ENCODE measurements at places on chromosomes 3 and 15. TPM values are rescaled to one million over a fixed set of nuclear protein-coding genes. Genes with fewer than 3 reads are reported as not detected.

ZNF80 gene
- not detected for total RNA-seq

GPR62 gene
- 0.25 TPM for total RNA-seq

SLC24A1 gene
- total RNA-seq: 5.7 TPM

FLNB gene
- total RNA-seq: 89.2 TPM

LSAMP gene
- 5.4 TPM for total RNA-seq

GRCh38 chr15:90167121-90167520, 34.0 kb upstream of the SEMA4B start:
- DNase-seq: no peak

GRCh38 chr15:100515758-100516157, 13.0 kb downstream of the CERS3 start:
- no peak for DNase-seq

GRCh38 chr3:155871746-155872158, 1.3 kb downstream of the GMPS start:
- DNase-seq: no peak

DNA sequence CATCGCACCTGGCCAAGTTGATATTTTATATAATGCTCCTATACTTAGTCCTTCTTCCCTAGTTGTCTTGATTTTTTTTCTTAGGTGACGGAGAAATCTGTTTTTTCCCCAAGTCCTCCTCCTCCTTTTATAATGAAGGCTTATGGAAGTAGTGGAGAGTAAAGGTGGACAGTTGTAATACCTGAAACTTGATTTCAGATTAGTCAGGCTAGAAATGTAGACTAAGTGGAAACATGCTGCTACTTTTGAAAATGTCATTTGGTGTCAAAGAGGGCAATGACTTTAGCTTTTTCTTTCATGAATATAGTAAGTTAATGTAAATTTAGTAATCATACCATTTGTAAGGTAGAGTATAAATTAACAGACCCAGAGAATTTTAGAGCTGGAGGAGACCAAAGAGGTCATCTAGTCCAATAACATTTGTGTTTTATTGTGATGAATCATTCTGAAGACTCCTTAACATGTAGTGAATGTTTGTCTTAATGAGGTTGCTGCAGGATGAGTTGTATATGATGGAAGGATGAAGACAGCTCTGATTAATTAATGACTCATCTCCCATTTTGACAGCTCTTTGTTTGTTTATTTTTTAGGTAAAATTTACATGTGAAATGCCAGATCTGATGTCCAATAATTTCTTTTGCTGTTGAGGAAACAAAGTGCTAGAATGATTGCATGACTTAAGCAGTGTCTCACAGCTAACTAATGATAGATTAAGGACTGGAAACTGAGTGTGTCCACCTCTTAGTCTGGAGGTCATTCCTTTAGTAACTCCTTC, 8.7 kb downstream of the CTDSPL2 start:
- no peak for DNase-seq

DNA sequence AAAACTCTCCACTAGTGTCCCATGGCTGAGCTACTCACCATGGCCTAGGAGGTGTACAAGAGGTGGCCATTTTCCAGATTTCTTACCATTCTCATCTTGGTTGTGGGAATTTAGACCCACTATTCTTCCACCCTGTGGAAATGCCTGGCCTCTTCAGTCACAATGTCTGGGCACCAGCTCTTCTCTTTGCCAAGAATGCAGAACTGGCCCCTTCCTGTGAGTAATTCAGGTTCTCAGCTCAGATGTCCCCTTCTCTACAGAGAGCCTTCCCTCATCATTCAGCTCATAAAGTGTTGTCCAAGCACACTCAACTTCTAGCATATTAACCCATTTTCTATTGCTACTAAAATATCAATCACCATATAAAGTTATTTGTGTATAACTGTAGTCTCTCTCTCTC, 575.5 kb upstream of the KCNMB2 start:
- DNase-seq: no peak

DNA sequence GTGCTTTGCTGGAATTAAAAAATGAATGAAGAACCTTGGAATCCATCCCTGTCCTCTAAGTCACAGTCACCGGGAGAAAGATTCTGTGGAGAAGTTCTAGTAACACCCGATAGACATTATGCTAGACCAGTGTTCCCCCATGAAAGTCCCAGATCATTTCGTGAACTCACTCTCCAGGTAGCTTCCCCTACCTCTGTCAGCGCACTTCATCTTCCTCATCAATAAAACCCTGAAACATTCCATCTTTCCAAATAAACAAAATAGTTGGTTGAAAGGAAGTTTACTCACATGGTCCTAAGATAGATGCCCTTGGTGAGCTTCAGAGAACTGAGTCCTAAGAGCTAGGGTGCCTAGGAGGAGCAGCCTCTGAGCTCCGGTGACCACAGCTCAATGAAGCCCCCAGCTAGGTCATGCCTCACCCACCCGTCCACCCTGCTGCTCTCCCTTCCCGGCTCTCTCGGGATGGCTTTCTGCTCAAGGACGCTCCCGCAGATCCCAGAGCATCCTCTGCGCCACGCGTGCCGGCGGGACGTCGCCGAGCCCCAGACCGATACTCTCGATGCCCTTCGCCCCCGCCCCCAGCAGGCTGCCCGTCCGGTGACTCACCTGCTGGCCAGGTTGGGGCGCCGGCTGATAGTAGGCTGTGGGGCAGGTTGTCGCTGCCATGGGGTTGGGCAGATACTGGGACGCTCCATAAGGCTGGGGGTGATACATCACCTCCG, 776 bp downstream of the VGLL3 start:
- peak; percentile 38 for DNase-seq

DNA sequence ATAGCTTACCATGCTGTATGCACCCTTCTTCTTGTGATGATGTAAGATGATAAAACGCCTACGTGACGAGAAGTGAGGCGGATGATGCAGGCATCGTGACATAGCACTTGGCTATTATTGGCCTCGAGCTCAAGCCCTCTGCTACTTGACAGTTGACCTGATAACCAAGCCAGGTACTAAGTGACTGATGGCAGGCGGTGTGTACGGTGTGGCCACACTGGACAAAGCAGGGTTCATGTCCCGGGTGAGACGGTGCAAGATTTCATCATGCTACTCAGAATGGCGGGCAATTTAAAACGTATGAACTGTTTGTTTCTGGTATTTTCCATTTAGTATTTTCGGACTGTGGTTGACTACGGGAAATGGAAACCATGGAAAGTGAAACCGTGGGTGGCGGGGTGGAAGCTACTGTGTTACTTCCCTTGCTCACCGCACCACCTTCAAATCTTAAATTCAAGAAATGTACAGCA, 57.7 kb downstream of the SLC12A8 start:
- no peak for DNase-seq

GRCh38 chr3:9767418-9767817, 2.3 kb downstream of the CAMK1 start:
- DNase-seq: no peak

DNA sequence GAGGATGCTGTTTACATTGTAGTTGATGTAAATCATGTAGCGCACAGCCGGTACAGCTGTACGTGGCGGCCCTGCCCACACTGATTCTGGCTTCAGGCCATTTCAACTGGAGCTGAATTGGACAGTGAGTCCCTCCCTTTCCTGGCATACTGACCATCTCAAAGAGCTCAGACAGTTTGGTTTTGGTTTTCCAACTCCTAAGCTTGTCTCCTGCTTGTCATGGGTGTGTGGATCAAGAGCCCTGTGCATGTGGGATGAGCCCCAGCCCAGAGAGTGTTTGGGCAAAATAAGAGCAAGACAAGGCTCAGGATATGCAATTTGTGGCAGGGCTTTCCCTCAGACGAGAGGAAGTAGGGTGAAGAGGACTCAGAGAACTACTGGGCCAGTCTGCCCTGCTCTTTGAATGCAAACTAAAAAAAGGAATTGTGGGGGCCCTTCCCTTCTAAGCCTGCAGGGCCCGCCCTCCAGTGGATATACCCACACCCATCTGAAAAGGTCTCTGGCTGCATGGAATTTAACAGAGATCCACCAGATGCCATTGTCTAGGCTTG, 13.3 kb downstream of the ITGA11 start:
- peak; percentile 41 for DNase-seq

DNA sequence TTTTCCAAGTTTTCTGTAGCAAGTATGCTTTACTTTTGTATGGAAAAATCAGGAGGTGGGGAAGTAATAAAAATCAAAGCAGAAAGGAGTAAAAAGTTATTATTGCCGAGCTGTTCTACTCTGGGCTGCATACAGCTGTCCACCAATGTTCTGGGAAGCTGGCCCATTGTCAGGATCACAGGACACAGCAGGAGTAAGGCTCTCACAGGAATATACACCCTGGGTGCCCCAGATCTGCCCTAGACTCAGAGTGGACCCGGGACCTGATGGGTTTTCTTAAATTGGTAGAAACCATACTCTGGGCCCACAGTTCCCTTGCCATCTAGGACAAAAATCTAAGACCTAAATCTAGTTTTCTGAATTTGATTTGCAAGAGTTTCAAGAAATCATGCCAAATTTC, 60.4 kb downstream of the TNIK start:
- DNase-seq: no peak

DNA sequence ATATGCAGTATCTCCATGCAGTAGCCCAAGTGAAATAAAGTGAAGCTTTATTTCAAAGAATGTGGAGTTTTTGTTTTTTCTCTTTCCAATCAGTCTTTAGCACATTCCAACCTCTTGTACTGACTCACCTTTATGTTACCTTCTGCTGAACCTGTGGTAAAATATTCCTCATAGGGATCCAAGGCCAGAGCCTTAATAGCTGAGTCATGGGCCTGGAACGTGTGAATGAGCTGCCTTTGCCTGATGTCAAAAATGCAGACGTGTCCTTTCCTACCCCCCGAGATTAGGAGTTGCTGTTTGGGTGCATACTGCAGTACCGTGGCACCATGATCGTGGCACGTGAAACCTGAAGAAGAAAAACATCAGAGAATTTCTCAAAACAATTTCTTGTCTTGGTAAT, 108.5 kb downstream of the GLDN start:
- no peak for DNase-seq

DNA sequence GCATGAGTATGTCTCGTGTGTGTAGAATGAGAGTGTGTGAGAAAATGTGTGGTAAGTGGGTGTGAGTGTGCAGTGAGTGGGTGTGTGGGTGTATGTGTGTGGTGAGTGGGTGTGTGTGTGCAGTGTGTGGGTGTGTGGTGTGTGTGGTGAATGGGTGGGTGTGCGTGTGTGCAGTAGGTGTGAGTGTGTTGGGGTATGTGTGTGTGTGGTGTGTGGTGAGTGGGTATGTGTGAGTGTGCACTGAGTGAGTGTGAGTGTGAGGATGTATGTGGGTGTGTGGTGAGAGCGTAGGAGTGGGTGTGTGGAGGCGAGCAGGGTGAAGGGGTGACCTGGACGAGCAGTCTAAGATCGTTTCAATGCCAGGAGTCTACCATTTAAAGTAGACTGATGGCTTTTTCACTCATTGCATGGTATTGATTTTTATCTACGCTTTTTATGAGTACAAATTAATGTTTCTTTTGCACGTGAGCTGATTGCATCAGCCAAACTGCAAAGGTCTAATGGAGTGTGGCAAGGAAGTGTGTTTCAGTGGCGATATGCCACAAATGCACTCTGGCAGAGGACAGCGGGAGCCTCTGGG, 1.6 kb upstream of the CPN2 start:
- DNase-seq: no peak
